ENCODE measurements at places on chromosomes 3 and 15.

DNA sequence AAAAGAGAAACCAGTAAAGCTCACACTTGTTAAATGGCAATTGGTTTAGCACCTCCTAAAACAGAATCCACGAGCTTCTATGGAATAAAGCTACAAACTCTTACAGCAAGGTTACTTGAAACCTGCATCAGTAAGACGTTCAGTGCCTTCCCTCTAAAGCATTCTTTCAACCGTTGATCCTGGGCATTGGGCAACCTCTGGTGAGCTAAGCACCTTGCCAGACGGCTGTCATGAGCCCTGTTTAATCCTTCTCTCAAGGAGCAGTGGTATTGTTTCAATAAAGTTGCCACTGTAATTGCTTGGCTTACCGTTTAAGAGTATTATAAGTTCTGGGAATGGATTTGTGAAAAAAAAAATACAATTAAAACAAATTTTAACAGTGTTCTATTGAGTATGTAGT lies 75.0 kb downstream of the COL8A1 start:
- no peak for DNase-seq

DNA sequence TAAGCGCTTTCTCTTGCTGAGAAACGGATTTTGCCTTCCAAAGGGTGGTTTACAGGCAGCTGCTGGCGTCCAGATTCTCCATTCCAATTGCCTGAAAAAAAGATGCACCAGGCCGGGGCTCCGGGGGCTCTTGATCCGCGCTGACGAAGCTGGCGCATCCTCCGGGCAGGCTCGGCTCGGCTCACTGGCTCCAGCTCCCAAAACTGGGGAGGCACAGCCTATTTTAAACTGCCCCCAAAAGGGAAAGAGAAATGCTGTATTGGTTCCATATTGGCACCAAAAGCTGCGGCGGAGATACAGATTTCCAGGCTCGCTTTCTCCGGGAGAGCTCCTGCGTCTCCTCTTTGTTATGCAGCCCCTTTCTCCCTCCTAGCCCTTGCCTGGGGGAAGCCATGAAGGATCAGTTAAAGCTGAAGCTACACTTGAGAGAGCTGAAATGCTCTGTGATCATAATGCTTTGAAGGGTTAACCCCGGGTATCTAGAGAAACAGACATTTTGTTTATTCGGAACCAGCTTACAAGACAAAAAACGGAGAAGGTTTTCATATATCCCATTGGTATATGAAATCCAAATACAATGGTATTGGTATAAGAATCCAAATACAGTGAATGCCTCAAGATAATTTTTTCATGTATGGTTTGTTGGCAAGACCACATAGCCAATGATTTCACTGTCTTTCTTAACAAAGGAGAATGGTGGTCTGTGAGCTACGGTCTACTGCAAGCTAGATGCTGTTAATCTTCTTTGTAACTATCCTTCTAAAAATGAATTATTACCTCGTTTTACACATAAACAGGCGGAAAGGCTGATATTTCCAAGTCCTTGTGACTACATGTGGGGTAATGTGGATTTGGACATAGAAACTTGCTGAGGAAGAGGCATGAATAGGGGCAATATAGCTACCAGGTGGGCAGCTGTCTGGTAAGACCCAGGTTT lies 693 bp downstream of the CD200 start:
- no peak for DNase-seq

DNA sequence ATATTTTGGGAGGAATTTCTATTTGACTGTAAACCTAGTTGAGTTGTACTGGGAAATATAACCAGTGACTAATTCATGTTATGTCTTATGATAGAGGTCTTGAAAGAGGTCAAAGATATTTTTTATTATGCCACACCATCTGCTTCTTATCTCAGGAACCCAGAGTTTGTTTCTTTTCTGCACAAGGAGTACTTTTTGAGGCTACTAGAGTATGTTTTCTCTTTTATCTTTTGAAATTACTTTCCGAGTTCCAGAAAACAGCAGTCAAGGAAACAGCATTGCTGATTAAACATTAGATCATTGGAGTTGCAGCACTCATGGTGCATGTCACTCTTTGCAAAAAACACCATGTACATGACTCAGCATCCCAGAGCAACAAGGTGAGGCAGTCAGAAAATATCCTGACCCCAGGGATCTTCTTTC lies 645.8 kb upstream of the NR2F2 start:
- no peak for DNase-seq

GRCh38 chr3:58529516-58530353 lies 7.3 kb downstream of the ACOX2 start:
- no peak for DNase-seq

GRCh38 chr3:5187156-5187919 lies at the start of gene EDEM1:
Gene EDEM1 (plus strand): TSS chr3:5187707. CDS start chr3:5187806, 99 bp downstream.
- DNase-seq: peak; percentile 98

GRCh38 chr3:7788881-7789280 lies 712.7 kb upstream of the LMCD1 start:
- DNase-seq: no peak
